ENCODE measurements at places on chromosomes 6 and 20. TPM values are rescaled to one million over a fixed set of nuclear protein-coding genes. Genes with fewer than 3 reads are reported as not detected.

The SLC16A10 gene
- total RNA-seq, result 0.81 TPM

The GNAS-AS1 gene
- total RNA-seq, result 0.81 TPM

The HLA-DOA gene
- total RNA-seq, result 0.65 TPM

The HCRTR2 gene
- total RNA-seq, result not detected

The SLC17A2 gene
- not detected for total RNA-seq

The FAM209B gene
- 0.36 TPM for total RNA-seq

The AAR2 gene
- total RNA-seq, result 45.1 TPM

The OPRM1 gene
- total RNA-seq, result not detected

Data from hair follicle dermal papilla cell (primary cell).